Stimulated activated CD4-positive, alpha-beta T cell treated with anti-CD3 and anti-CD28 coated beads, TNF-alpha, amount 100 ng/mL, for 4 hours (primary cell): ENCODE measurements at places on chromosomes 4 and X.

DNA sequence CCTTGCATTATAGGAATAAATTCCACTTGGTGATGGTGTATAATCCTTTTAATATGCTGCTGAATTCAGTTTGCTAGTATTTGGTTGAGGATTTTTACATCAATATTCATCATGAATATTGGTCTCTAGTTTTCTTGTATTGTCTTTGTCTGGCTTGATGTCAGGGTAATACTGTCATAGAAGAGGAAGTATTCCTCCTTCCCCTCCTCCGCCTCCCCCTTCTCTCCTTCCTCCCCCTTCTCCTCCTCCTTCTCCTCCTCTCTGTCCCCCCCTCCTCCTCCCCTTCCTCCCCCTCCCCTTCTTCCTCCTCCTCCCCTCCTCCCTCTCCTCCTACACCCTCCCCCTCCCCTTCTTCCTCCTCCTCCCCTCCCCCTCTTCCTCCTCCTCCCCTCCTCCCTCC lies 65.8 kb downstream of the RGS12 start:
- DNase-seq, result no peak

- peak; percentile 5 for DNase-seq
Measured at GRCh38 chr4:121072224-121073003, at the start of gene NDNF. TSS of gene NDNF (minus strand) at chr4:121072535. CDS start at chr4:121045837, 26,698 bp downstream.

DNA sequence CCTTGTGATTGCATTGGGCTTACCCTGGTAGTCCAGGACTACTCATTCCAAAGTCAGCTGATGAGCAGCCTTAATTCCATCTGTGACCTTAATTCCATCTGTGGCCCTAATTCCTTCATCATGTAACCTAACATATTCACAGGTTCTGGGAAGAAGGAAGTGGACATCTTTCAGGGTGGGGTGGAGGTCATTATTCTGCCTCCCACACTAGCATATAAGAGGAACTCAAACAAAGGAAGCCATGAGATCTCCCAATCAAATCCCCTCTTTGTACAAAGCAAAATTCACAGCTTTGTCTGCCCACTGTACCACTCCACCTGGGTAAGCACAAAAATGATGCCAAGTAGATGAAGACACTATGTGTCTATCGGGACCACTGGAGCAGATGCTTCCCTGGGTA lies 87.3 kb downstream of the SLC2A9 start:
- DNase-seq, result no peak

DNA sequence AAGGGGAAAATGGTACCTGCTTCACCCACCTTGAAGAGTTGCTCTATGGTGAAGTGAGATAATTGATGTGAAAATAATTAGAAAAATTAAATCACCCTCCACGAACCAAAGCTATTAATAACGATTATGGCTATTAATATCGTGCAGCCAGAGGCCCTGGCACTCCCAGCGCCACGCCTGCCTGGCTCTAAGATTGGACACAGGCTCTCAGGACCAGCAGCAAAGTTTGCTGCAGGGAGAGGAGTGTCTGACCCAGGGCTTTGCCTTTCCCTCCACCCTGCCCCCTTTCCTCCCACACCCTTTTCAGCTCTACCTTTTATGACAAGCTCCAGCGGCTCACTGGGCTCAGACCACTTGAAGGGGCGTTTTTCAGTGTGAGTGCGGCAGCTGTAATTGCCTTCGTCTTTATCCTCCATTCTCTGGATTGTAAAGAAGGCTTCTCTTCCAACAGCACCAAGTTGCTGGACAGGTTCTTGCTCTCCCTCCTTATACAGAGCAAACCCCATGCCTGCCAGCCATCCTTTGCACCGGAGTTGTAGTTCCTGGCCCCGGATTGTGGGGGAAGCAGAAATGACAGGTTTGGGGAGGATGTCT lies 11.5 kb downstream of the IGSF1 start:
- DNase-seq, result no peak

- DNase-seq, result no peak
Measured at GRCh38 chrX:12439416-12439815, 301.1 kb downstream of the FRMPD4 start.

GRCh38 chr4:118834070-118834469 lies 1.9 kb downstream of the SEC24D start:
- DNase-seq, result no peak

DNA sequence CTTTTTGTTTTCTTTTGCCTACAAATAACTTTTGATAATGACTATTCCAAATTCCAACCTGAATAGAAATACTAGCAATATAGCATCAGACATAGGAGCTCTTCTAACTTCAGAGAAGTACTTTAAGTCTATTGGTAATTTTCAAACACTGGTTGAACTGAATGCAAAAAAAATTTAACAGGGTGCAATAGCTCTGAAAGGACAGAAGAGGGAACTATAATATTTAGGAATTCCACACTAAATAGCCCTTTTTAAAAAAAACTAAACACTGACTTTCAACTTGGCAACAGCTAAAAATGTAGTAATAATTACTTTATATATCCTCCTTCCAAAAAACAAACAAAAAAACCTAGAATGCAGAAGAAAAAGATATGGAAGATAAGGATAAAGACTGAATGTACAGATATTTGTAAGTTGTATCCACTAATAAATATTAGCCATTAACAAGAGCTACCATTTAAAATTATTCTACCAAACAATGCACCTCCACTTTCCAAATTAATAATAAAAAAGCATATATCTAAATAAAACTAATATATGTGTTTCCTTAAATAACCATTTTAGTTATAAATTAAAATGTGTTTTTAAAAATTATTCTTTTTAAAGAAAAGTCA lies 81.4 kb downstream of the FBXW7 start:
- no peak for DNase-seq

DNA sequence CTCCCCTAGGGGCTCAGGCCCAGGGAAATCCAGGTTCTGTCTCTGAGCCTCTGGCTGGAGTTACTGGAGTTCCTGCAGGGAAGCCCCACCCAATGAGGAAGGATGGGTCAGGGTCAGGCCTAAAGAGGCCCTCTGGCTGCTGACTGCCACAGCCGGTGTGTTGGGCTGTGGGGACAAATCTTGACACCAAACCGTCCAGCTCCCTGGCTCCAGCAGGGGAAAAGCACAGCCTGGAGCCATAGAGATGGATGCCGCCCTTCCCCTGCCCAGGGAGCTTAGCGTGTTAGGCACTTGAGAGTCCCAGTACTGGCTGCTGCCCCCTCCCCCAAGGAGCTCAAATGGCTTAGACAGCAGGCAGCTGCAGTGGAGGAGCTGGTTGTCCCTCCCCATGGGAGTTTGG lies 321.3 kb upstream of the LCORL start:
- no peak for DNase-seq

DNA sequence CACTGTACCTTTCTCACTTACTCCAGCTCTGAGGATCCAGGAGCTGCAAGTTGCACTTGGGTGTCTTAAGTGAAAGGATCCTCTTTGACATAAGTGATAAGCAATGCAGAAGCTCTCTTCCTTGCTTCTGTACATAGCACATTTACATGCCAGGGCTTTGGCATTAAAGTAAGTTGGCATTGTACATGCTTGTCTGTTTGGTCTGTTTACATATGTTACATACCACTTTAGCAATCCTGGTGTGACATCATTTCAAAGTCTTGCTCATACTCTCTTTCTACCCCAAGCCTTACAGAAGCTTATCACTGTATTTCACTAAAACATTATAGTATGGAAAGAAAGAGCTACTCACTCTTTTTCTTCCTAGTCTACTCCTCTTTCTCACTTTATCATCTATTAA lies 2548.3 kb downstream of the ARAP2 start:
- DNase-seq, result no peak

DNA sequence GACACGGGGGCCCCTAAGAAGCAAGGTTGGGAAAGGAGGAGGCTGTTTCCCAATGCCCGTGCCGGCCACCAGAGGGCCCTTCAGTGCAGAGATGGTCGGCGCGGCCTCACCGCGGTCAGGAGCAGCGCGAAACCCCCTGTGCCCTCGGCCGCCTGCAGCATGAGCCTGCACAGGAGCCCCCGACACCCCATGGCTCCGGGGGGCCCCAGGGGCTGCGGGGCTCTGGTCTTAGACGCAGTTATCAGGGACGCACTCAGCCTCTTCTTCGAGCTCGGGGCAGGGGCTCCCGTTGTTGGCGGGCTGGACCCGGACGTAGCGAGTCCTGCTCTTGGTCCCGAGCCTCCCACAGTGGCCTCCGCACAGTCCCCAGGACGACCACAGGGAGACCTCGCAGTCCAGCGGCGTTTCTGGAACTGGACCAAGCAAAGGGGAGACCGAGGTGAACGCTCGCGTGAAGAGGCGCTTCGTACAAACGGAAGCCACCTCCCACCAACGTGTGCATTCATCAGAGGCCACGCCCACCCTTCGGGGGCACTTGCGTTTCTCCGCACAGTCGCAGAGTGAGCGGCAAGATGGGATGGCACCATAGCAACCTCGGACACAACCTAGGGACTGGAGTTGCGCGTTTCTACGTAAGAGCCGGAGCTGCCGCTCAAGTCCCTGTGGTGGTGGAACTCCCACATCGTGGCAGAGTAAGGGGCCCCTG lies 5.0 kb downstream of the SPON2 start:
- peak; percentile 77 for DNase-seq

- DNase-seq, result no peak
Measured at GRCh38 chr4:141640696-141641095, 4.3 kb downstream of the IL15 start.

DNA sequence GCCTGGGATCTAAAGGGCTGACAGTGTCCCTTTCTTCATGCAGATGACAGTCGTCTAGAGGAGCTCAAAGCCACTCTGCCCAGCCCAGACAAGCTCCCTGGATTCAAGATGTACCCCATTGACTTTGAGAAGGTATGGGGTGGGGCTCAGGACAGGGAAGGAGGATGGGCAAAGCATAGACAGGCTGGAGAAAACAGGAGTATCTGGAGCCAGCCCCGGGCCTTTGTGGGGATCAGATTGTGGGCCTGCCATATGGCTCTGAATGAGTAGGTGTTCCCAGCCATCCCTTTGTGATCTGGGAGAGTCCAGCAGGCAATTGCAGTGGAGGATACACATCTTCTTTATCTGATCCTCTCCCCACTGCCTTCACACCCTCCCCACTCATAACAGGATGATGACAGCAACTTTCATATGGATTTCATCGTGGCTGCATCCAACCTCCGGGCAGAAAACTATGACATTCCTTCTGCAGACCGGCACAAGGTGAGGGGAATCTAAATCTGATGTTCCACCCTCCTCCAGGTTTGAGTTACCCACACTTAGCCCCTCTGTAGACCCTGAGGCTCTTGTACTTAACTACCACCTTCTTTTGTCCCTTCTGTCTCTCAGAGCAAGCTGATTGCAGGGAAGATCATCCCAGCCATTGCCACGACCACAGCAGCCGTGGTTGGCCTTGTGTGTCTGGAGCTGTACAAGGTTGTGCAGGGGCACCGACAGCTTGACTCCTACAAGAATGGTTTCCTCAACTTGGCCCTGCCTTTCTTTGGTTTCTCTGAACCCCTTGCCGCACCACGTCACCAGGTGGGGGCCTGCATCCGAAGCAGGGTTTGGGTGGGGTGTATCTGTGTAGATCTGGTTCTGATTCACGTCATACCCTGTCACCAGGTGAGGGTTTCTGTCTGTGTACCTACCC lies 5.8 kb upstream of the CDK16 start:
- DNase-seq, result no peak

GRCh38 chr4:120314969-120315368 lies 248.3 kb upstream of the MAD2L1 start:
- no peak for DNase-seq

DNA sequence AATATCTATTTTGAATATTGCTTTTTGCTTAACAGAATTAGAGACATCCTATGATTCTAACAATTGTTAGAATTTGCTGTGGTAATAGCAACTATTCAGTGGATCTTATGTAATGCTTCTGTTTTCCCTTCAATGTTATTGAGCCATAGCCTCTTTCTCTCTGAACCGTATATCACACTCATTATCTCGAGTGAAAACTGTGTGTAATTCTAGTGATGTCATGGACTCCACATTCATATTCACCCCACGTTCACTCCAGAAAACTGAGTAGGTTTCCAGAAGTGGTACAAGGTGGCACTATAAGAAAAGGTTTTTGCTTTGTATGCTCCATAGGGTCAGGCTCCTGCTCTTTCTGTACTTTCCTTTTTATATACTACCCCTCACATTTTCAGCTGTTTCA lies 534.3 kb upstream of the PABPC4L start:
- no peak for DNase-seq

DNA sequence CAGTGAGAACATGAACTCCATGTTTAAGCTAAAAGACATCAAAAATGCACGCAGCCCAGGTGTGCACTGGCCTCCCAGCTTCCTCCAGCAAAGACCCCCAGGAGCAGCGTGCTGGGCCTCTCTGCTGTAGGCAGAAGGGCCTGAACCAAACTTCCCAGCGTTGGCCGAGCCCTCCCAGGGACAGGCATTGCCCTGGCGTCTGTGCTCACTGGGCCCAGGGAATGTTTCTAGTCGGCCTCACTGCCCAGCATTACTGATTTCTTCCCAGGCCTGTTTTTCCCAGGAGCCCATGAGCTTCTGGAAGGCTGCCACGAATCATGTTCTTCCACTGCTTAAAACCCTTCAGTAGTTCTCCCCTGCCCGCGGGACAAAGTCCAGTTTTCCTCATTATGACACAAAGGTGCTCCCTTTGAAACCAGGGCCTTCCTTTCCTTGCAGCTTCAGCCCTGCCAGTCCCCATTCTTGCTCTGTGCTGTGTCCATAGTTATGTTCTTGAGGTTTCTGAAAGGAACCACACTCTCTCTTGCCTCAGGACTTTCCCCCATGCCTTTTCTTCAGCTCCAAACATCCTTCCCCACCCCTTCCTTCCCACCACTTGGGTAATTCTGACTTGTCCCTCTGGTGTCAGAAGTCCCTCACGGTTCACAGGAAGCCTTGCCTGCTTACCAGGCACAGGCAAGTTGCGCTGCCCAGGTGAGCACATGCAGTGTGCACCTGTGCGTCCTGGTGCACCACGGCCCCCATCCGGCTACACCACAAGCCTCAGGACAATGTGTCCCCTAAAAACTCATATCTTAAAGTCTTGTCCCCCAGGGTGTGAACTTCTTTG lies 93.4 kb upstream of the ENPP6 start:
- DNase-seq, result no peak

DNA sequence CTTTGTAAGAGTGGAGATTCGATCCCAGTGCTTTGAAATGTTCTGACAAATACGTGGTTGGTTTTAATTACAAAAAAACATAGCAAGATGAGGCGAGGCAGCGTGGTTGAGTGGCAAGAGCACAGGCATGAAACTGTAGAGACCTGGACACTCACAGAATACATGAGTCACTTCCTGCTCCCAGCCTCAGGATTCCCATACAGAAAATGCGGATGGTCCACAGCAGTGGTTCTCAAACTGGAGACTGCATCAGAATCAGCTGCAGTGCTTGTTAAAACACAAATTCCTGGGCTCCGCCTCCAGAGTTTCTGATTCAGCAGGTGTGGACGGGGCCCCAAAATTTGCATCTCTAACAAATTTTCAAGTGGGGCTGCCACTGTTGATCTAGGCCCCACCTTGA lies 10.1 kb downstream of the OTOP1 start:
- DNase-seq, result no peak

DNA sequence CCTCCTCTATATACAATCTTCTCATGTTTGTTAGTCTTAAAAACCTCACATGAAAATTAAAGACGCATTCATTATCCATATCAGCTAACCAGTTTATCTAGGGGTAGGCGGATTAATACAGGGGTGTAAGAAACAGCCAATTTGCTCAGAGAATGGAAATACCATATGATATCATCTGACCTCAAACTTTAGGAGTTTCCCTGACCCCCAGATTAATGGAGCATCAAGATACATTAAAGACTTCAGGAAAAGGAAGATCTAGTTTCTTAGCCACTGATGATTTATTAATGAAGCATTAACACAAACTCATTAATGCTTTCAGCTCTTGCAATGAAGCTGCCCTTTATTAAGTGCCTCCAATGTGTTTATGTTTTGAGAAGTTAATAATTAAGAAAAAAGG lies 67.5 kb downstream of the CAMK2D start:
- no peak for DNase-seq

GRCh38 chrX:576904-577560 lies 53.6 kb upstream of the SHOX start:
- DNase-seq, result no peak

- no peak for DNase-seq
Measured at GRCh38 chr4:144355811-144356757, 215.6 kb upstream of the GYPA start.
